ENCODE measurements at places on chromosomes 3 and 15.

DNA sequence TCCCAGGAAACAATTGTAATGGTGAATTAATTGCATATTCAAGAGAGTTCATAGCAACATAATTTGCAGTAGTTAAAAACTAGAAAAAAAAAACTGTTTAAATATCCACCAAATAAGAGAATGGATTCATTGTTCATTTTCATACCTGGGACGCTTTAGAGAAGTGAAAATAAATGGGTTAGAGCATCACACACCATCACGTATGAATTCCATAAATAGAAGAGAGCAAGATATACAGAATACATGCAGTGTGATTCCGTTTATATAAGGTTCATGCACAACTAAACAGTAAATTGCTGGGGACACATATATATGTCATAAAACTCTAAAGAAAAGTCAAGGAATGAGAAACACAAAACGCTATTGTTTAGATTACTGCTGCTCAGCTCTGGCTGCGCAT, 577.0 kb upstream of the KCNMB2 start:
- no peak for DNase-seq

DNA sequence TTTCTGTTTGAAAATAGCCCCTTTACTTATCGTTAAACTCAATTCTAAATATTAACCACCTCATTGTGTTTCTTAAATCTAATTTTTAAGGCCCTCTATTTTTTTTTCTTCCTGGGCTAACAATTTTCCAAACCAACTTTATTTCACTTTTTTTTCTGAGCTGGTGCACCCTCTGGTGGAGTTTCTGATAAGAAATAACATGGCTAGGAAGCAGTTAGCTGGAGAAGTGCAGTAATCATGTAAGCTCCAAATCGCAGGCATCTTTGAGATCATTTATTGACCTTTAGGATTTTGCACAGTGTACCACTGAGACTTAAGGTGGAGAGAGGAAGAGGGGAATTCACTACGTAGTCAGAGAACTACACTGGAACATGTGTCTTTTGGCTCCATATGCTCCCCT, 6.4 kb downstream of the TMEM207 start:
- no peak for DNase-seq

DNA sequence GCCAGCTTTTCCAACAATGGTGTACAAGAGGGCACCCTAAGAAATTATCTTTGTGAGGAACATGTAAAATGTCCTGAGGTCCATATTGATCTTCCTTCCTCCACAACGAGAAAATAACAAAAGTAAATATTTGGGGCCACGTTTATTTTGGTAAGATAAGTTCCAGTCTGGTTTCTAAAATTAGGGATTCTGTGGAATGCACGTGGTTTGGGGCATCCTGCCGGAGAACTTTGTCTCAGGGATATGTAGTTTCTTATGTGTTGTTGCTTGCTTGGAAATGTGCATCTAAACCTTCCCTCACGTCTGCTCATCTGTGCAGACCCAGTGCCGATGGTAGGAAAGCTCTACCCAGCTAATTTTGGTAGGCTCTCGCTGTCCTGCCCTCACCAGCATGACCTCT, 62.8 kb downstream of the CTDSPL start:
- no peak for DNase-seq

- no peak for DNase-seq
Measured at GRCh38 chr3:129061888-129062834, 1.6 kb downstream of the GP9 start.

- no peak for DNase-seq
Measured at GRCh38 chr15:80584561-80584964, 110.5 kb upstream of the ABHD17C start.

- DNase-seq = no peak
Measured at GRCh38 chr15:50562735-50563640, 16.5 kb upstream of the USP50 start.

DNA sequence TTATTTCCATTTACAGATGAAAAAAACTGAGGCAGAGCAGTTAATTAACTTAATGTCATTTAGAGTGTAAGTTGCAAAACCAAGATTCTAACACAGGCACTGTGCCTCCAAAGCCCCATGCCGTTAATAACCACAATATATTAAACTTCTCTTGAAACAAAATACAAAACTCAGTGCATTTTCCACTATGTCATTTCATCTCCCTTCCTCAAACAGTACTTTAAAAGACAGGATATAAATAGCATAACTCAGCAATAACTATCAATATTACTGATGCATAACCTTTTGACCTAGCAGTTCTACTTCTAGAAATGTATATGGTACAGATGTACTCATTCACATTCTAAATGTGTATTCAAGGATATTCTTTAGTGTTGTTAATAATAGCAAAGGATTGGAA, 5.1 kb upstream of the TASOR start:
- no peak for DNase-seq

DNA sequence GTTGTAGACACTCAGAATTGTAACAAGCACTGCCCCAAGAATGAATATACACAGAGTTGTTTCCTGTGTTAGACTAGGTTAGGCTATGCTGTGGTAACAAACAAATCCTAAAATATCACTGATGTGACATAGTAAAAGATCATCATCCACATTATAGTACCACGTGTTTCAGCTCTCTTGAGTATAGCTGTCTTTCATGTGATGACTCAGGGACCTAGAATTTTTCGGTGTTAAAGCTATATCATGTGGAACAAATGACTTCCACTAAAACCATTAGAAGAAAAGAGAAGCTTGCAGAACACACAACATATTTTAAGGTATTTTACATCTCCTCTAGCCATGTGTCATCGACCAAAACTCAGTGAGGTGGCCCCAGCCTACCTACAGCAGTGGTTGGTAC, 307.9 kb upstream of the RBMS3 start:
- no peak for DNase-seq

GRCh38 chr3:8573342-8573926, 71.2 kb downstream of the SSUH2 start:
- no peak for DNase-seq

DNA sequence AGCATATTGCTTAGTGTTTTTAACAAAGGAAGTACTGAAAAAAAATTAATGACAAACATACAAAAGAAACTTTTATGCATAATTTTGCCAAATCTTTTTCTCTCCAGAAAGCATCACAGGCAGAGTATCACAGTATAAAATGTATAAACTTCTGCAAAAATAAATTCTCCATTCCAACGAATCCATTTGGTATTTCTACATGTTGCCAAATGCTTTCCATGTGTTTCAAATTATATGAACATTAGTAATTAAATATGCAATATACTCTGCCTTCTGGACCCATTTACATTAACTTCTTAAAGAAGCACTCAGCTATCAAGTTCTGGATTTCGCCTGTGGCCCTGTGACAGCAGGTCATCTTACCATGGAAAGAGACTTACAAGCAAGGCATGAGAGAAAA, 189.1 kb upstream of the ALCAM start:
- DNase-seq = no peak

DNA sequence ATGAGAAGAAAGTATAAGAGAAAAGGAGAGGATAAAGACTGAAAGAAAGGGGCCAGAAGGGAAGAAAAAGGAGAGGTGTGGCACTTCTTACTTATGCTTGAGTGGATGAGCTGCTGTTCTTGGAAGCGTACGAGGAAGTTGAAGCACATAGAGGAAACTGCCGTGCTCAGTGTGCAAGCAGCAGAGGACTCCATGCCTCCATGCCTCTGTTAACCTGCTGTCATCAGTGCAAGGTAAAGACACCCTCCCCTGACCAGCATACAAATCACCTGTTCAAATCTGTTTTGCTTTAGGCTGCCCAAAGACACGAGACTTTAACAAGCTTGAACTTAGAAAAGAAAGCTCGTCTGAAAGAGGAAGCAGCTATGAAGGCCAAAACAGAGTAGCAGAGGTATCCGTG, 6.4 kb downstream of the WDR5B start:
- no peak for DNase-seq

DNA sequence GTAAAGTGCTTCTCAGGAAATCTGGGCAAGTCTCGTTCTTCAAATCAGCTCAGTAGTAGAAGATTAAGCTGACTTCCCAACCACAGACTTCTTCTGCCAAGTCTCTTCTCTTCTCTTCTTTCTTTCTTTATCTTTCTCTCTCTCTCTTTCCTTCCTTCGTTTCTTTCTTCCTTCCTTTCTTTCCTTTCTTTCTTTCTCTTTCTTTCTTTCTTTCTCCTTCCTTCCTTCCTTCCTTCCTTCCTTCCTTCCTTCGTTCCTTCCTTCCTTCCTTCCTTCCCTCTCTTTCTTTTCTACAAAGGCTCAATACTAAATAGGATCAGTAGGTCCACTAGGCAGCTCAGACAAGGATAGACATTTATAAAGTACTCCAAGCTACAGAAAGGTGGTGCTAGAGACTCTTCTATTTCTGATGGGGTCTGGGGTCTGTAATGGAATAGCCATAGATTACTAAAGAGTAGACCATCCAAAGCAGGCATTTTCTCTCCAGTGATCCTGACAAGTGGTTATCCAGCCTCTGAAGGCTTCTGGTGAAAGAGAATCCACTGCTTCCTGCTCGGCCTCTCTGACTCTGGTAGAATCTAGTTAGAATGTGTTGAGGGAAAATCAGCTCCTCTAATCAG, 100.8 kb downstream of the TPRG1 start:
- no peak for DNase-seq

Measured in stimulated activated CD4-positive, alpha-beta T cell treated with anti-CD3 and anti-CD28 coated beads, Interleukin-12 subunit alpha, Interleukin-12 subunit beta, amount 100 ng/mL, for 24 hours (primary cell).